T-helper 17 cell (primary cell): ENCODE measurements at places on chromosomes 12 and 14.

DNA sequence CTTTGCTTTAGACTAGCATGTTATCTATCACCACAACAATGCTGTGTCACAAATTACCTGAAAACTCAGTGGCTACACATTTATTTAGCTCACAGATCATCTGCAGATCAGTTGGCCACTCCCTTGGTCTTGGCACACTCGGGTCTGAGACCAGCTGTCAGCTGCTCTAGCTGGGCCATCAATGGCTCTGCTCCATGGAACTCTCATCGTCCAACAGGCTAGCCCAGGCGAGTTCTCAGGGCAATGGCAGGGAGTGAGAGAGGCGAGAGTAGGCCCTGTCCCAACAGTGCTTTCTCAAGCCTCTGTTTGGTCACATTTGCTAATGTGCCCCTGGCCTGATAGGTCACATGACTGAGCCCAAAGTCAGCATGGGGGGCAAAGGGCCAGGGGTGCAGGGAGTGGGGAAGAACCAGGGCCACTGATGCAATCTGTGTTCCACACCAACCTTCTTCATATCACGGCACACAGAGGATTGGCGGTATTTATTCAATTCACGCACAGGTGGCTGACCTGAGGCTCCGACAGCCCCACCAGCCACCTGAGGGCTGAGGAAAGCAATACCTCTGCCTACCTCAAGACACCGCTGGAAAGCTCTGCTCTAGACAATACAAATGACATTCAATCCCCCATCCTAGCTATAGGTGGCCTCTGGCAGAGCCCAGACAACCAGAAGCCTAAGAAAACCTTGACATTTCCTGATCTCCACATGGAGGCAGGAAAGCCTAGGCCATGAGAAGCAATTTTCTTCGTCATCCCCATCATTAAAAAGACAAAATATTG, 82.5 kb downstream of the NT5DC3 start:
- DNase-seq = no peak

- DNase-seq = no peak
Measured at GRCh38 chr14:95174184-95174792, 17.0 kb upstream of the DICER1 start.

DNA sequence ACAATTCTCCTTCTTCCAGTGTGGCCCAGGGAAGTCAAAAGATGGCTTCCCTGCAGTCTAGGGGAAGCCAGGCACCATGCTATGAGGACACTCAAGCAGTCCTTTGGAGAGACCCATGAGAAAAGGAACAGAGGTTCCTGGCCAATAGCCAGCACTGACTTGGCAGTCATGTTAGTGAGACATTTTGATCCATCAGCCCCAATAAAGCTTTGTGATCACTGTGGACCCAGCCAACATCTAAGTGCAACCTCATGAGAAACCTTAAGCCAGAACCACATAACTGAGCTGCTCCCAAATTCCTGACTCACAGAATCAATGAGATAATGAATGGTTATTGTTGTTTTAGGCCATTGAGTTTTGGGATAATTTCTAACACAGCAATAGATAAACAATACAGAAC, 51.0 kb upstream of the NAP1L1 start:
- no peak for DNase-seq

GRCh38 chr14:50260511-50260910, 29.1 kb upstream of the SOS2 start:
- DNase-seq = no peak

DNA sequence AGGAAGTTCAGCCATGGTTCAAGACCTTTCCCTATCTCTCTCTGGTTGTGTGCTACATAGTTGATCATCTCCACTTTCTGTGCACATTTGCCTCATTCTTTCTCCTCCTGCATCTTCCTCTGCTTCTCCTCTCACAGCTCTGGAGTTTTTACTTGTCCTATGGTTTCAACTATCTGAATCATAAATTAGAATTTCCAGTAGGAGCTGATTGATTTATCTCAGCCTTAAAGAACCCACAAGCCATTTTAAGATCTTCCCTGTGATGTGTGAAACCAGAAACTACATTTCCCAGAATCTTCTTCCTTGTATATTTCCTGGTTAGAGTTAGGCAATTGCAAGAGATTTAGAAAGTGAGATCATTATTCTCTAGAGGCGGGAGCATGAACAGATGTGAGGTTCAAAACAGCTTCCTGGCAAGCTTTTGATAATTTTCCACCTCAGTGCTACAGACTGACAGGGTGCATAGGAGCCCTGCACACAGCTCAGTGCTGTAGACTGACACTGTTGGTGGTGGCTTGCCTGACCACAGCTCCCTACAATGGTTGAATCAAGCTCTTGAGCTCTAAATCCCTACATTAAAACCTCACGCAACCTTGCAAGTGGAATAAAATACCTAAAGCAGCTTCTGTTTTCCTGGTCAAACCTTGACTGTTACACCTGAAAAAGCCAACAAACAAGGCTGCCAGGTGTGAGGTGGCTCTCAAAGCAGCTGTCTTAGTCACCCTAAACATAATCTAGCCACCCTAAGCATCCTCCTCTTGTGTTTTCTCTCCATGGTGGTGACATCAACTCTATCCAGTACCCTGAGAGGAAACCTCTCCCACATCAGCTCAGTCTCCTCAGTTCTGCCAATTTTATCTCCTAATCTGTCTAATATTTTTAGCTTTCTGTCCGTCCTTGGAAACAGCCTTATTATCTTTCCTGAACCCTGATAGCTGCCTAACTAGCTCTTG, 21.5 kb upstream of the IFNG start:
- DNase-seq = no peak

DNA sequence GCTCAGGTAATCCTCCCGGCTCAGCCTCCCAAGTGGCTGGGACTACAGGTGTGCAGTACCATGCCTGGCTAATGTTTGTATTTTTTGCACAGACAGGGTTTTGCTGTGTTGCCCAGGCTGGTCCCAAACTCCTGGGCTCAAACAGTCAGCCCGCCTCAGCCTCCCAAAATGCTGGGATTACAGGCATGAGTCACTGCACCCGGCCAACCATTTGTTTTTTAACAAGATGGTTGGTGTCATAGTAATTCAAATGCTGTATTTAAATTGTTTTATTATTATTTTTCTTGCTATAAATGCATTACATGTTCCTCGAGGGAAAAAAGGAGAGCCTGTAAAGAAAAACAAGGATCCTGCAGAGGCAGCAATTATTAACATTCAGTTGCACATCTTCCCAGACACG, 83.9 kb downstream of the EP400 start:
- no peak for DNase-seq

DNA sequence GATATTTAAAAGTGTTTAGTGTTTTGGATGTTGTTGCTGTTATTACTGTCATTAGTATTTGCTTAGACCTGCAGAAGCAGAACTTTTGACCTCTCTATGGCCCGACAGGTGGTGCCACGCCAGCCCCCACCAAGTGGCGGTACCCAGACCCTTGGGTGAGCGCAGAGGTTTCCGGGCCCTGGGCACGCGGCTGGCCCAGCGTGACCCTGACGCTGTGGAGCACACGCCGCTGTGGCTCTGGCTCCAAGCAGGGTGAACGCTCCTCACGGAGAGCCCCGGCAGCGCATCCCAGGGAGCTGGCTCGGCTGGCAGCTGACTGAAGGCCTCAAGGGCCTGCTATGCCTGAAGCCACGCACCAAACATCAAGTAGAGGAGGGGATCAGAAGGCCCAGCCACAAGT, 22.6 kb downstream of the SLC25A47 start:
- no peak for DNase-seq

- peak; percentile 59 for DNase-seq
Measured at GRCh38 chr14:106605548-106606448, 1079.4 kb downstream of the TMEM121 start.

DNA sequence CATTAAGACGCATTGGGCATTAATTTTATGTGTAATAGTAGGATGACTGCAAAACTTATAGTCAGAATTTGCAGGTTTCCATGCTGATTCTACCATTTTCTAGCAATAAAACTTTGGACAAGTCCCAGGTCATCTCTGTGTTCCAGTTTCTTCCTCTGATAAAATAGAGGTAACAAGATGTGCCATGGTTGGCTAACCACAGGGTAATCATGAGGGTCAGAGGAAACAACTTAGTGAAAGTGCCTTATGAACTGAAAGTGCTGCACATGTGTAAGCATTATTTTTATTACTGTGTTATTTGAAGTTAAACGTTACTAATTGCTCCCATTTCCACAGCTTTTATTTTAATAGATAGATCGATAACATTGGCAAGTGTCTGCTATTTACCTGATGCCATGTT, 21.1 kb downstream of the SMCO2 start:
- DNase-seq = no peak

GRCh38 chr12:101181776-101182175, 28.3 kb downstream of the SLC5A8 start:
- DNase-seq = no peak

DNA sequence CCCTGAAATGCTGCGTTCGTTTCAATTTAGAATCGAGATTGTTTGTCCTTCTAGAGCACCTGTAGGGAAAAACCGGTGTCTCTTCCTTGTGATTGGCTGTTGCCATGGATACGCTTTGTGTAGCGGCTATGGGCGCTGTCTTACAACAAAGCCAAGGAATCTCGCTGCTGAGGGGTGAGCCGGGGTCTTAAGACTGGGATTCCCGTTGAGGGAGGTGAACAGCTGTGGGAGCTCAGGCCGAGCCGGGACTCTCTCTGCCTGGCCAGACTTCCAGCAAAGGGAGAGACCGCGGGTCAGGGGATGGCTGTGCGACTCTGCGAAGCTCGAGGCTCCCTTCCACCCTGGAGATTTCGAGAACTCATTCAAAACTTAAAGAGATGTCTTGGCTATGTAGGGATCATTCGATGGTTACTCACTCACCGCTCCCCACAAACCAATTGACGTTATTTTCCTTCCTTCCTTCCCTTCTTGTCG, at the start of the genes LRRIQ1 and TSPAN19:
Gene LRRIQ1 (plus strand): TSS at position 118 of the 474 bp plus-strand sequence. CDS start 1,826 bp downstream, outside the sequence.
Gene TSPAN19 (minus strand): TSS at position 44 of the 474 bp plus-strand sequence. CDS start 6,331 bp downstream, outside the sequence.
- DNase-seq = peak; percentile 4

DNA sequence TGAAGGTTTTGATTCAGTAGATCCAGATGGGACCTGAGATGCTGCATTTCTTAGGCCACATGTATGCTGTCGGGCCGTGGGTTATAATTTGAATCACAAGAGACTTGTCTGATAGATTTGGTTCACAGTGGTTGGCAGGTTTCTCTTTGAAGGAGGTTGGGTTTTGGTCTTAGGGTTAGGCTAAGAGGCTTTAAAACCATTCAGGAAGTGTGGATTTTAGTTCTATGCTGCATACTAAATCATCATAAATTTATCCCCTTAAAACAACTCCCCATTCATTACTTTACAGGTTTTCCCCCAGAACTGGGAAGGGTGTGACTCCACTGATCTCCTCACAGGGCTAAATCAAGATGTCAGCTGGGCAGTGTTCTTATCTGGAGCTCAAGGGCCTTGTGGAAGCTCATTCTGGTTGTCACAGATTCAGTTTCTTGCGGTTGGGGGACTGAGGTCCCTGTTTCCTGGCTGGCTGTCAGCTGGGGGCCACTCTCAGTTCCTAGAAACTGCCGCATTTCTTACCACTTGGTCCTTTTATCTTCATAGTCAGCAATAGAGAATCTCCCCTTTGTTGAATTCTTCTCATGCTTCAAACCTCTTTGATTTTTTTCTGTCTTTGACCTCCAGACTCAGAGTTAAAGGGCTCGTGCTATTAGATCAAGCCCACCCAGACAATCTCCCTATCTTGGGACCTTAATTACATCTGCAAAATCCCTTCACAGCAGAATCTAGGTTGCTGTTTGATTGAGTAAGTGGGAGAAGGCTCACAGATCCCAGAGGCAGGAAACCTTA, 20.6 kb upstream of the PCNX1 start:
- DNase-seq = no peak

GRCh38 chr14:88348546-88348945, 25.5 kb upstream of the KCNK10 start:
- DNase-seq = no peak

GRCh38 chr14:71720978-71721624, 211.1 kb upstream of the RGS6 start:
- no peak for DNase-seq

- DNase-seq = no peak
Measured at GRCh38 chr14:79056879-79057278, 886.7 kb downstream of the NRXN3 start.

- no peak for DNase-seq
Measured at GRCh38 chr12:84397263-84397662, 515.3 kb downstream of the SLC6A15 start.

DNA sequence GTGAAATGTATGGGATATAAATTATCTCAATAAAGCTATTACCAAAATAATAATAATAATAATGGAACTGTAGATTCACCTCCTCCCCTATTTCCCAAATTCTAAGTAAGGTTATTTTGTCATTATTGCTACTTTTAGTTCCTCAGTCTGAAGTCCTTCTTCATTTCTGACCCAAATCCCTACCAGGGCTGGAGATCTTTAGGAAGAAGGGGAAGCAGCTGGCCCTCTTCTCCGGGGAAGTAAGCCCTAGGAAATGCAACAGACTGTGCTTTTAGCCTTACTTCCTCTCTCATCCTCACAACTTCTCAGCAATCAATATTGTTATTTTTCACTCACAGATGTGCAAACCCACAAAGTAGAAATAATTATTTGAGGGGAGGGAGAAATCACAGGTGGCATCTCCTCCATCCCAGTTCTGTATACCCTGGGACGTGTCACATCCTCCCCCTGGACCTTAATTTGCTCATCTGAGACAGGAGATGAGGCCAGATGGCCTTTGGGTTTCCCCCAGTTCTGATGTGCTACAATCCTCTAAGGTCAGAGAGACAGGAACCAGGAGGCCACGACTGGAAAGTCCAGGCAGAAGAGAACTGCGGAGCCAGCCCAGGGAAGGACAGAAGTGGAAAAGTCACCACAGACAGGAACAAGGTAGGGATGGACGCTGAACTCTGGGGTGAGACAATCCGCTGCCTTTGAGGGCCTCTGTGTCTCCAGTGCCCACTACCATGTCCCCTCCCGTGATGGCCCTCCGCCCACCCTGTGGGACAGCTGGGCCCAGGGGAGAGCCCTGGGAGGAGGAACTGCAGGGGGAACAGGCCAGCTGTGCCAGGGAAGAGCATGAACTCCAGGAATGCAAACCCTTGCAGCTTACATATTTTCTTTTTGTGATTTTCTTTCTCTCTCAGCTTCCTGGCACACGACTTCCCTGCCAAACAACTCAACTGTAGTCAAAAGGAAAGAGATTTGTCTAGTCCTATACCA, 10.6 kb upstream of the TNFRSF1A start:
- DNase-seq = no peak

DNA sequence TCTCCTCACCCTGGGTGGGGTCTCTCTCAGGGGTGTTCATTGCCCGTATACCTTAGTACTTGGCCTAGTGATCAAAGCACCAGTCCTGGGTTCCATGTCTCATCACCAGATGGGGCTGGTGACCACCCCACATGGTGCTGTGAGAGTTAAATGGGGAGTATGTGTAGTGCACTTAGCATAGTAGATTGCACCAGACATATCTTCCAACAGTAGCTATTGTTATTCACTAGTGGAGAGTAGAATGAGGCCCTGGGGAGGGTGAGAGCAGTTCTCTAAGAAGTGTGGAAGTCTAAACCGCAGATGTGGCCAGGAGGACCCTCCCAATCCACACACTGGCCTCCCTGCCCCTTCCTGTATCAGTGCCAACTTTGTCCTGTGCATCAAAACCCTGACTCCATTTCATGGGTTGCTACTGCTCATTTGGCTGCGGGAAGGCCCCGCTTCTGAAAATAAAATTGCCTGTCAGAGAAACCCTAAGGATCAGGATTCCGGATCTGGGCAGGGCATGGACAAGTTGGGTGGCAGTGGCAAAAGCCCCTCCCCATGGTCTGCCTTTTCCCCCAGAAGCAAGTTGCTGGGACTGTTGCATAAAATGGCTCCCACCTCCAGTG, 4.4 kb downstream of the CD9 start:
- no peak for DNase-seq
